ENCODE measurements at places on chromosomes 12 and 14. TPM values are rescaled to one million over a fixed set of nuclear protein-coding genes. Genes with fewer than 3 reads are reported as not detected.
A peak's percentile ranks its signal among the peaks of the same experiment; 100 is the strongest.

The RPL10L gene
- total RNA-seq: not detected

The CCDC197 gene
- total RNA-seq: not detected

The SERPINA10 gene
- total RNA-seq: not detected

The CYP46A1 gene
- total RNA-seq: 0.16 TPM

The RAD52 gene
- 14.9 TPM for total RNA-seq

The SMARCC2 gene
- total RNA-seq: 79.3 TPM

DNA sequence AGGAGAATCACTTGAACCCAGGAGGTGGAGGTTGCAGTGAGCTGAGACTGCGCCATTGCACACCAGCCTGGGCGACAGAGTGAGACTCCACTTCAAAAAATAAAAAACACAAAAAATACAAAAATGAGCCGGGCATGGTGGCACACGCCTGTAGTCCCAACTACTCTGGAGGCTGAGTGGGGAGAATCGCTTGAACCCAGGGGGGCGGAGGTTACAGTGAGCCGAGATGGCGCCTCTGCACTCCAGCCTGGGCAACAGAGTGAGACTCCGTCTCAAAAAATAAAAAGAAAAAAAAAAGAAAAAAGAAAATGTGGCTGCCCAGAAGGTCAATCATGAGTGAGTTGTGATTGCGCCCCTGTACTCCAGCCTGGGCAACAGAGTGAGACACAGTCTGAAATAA lies 9.2 kb downstream of the DNAJC22 start:
- peaks cover 17% of the 10 kb centered on the region for H3K27me3 ChIP-seq
- DNase-seq: no peak
- H3K27ac ChIP-seq: no peak overlapping the region

DNA sequence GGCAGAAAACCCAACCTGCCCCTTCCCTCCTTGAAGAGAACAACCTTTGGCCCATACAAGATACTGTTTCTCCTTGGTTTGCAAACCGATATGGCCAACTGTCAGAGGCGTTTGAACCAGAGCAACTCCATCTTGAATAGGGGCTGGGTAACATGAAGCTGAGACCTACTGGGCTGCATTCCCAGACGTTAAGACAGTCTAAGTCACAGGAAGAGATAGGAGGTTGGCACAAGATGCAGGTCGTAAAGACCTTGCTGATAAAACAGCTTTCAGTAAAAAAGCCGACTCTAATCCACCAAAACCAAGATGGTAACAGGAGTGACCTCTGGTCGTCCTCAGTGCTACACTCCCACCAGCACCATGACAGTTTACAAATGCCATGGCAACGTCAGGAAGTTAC lies 42.7 kb upstream of the TMEM132C start:
- H3K4me3 ChIP-seq: no peak overlapping the region
- H3K27me3 ChIP-seq: no peaks in the 10 kb centered on the region
- DNase-seq: no peak
- no peak overlapping the region for H3K27ac ChIP-seq

- DNase-seq: no peak
- no peak overlapping the region for H3K4me3 ChIP-seq
These were observed 43.4 kb downstream of the SMIM41 start for GRCh38 chr12:52122904-52123303.

DNA sequence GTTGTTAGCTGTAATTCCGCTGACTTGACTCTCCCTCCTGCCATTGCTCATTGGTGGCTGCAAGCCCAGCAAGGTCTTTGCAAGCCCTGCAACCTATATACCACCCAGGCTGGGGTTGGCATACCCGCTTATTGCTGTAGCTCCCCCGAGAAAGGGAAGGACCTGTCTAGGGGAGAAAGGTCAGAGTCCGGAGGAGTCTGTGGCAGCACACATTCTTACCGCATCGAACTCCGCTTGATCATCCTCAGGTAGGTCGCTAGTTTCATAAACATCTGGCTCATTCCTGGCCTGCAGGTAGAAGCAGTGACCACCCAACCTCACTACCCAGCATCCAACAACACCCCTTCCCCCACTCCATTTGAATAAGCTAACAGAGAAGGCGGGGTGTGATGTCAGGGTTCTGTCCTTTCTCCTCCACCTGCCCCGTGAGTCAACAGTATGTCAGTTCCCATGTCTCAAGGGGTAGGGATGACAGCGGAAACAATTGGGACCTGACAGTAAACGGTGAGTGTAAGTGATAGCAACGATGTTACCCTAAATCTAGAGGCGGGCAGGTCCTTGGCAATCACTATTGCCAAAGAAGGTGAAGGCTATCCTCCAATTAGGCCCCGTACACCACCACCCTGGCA lies 1.1 kb downstream of the DCTN2 start:
- H3K27me3 ChIP-seq: peaks cover 4% of the 10 kb centered on the region
- DNase-seq: peak; percentile 35
- H3K4me1 ChIP-seq: peaks cover 45% of the 10 kb centered on the region
- H3K4me3 ChIP-seq: peak overlapping the region; percentile 95
- H3K27ac ChIP-seq: peak overlapping the region; percentile 94

GRCh38 chr12:52041035-52041434 lies 10.2 kb upstream of the NR4A1 start:
- peak overlapping the region; percentile 86 for H3K4me3 ChIP-seq
- no peak overlapping the region for H3K27ac ChIP-seq
- no peak for DNase-seq
- peaks cover 19% of the 10 kb centered on the region for H3K36me3 ChIP-seq
- no peaks in the 10 kb centered on the region for H3K27me3 ChIP-seq

- H3K4me1 ChIP-seq: no peaks in the 10 kb centered on the region
- H3K27me3 ChIP-seq: no peaks in the 10 kb centered on the region
- H3K4me3 ChIP-seq: no peak overlapping the region
- DNase-seq: no peak
These were observed 718.0 kb downstream of the C12orf50 start for GRCh38 chr12:87311206-87311605.

- no peak overlapping the region for H3K4me3 ChIP-seq
- no peak overlapping the region for H3K27ac ChIP-seq
- peaks cover 33% of the 10 kb centered on the region for H3K36me3 ChIP-seq
- no peaks in the 10 kb centered on the region for H3K27me3 ChIP-seq
- no peak for DNase-seq
These were observed 186.2 kb downstream of the SYNE2 start for GRCh38 chr14:64038841-64039542.

DNA sequence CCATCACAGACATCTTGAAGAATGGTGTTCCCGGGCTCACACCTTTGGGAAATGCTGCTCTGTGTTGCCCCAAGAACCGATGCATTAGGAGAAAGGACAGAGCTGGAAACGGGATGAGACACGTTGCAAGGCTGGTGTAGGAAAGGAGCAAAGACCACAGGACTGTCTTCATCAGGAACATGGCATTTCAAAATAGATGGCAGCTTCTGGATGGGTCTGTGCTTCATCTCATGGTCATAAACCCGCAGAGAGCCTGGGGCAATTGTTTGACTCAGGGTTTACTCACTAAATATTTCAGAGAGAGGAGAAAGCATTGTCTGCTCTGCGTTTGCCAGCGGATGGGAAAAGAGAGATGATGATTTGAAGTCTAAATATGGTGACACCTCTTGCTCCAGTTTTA lies 76.3 kb downstream of the CACNA1C start:
- no peaks in the 10 kb centered on the region for H3K27me3 ChIP-seq
- H3K27ac ChIP-seq: no peak overlapping the region
- DNase-seq: no peak
- no peak overlapping the region for H3K4me3 ChIP-seq
- H3K36me3 ChIP-seq: no peaks in the 10 kb centered on the region
- H3K4me1 ChIP-seq: no peaks in the 10 kb centered on the region

DNA sequence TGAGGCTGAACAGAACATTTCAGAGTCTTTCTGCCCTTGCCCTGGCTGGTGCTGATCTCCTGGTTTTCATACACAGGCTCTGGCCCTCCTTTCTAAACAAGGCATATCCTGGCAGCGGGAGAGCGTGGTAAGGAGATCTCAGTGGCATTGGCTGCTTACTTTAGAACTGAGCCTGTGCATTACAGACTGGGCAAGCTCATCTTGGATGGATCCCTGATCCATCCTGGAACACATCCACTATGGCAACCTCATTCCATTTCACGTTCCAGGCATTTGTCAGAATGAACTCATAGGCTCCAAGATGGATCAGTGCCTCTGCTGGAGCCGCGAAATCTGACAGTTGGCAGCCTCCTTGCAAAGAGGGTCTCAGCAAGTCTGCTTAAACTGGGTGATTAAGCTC lies 224.5 kb upstream of the PELI2 start:
- H3K4me1 ChIP-seq: no peaks in the 10 kb centered on the region
- peaks cover 4% of the 10 kb centered on the region for H3K27me3 ChIP-seq
- DNase-seq: no peak

GRCh38 chr12:18375131-18375530 lies 113.8 kb downstream of the PIK3C2G start:
- no peak overlapping the region for H3K4me3 ChIP-seq
- no peaks in the 10 kb centered on the region for H3K36me3 ChIP-seq
- no peak for DNase-seq
- H3K4me1 ChIP-seq: no peaks in the 10 kb centered on the region

DNA sequence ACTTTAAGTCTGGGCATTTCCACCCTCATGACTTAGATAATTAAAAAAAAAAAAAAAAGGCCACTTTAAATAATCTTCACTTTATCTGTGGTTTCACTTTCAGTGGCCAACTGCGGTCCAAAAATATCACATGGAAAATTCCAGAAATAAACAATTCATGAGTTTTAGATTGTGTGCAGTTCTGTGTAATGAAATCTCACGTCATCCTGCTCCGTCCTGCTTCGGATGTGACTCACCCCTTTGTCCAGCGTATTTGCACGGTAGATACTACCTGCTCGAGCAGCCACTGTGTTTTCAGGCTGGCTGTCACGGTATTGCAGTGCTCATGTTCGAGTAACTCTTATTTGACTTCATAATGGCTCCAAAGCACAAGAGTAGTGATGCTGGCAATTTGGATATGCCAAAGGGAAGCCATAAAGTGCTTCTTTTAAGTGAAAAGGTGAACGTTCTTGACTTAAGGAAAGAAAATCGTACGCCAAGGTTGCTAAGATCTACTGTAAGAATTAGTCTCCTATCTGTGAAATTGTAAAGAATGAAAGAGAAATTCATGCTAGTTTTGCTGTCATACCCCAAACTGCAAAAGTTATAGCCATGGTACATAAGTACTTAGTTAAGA lies 2.4 kb downstream of the E2F7 start:
- no peak overlapping the region for H3K27ac ChIP-seq
- no peak overlapping the region for H3K4me3 ChIP-seq
- H3K27me3 ChIP-seq: peaks cover 40% of the 10 kb centered on the region
- H3K36me3 ChIP-seq: peaks cover 12% of the 10 kb centered on the region
- H3K4me1 ChIP-seq: peaks cover 9% of the 10 kb centered on the region

GRCh38 chr12:66851134-66851533 lies 172.3 kb upstream of the GRIP1 start:
- no peak for DNase-seq
- H3K27me3 ChIP-seq: no peaks in the 10 kb centered on the region
- no peak overlapping the region for H3K27ac ChIP-seq
- no peak overlapping the region for H3K4me3 ChIP-seq
- no peaks in the 10 kb centered on the region for H3K36me3 ChIP-seq

- no peak overlapping the region for H3K4me3 ChIP-seq
- no peak overlapping the region for H3K27ac ChIP-seq
- peaks cover 8% of the 10 kb centered on the region for H3K4me1 ChIP-seq
These were observed 5.9 kb upstream of the ORAI1 start for GRCh38 chr12:121620333-121620891.

DNA sequence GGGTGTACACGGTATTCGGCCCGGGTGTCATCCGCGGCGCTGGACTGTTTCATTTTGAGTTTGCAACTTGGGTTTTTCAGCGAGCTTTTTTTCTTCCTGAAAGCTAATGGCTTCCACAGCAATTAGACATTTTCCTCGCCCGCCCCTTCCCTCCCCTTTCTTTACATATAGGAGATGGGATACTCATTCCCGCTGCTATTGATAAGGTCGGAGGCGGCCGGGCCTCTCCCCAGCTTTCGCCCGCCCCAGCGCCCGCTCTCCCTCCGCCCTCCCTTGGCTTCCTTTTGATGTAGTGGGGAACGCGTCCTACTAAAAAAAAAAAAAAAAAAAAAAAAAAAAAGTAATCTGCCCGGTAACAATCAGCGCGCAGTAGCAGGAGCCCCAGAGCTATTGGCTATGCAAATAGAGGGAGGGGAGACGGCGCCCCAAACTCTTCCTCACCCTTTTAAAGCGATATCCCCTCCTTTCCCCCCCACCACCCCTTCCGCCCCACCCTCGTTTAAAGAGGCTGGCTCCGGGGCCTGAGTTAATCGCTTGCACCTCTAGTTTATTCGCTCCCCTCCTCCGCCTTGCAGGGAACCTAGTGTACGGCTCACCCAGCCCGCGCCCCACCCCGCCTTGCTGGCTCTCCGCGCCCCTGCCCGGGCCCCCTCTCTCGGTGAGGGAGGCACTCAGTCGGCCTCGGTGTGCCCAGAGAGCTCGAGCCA lies 1.7 kb upstream of the CCND2 start:
- DNase-seq: peak; percentile 97
- peak overlapping the region; percentile 100 for H3K27ac ChIP-seq
- peaks cover 35% of the 10 kb centered on the region for H3K36me3 ChIP-seq
- H3K4me1 ChIP-seq: peaks cover 18% of the 10 kb centered on the region

DNA sequence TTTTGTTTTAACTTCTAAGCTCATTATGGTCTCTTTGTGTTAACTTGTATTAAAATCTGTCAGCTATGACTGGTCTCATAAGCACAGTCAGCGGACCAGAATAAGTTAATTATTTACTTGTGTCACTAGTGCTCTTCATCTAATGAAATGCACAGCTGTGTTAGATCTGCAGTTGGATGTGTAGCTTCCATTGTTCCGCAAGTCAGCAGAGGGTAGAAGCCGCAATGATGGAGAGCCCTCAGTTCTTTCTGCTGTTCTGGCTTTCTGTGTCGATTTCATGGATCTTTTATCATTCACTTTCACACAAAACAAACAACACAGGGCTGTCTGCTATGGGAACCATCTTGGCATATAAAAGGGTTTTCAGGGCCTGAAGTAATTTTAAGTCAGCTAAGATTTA lies 89.3 kb upstream of the RFX4 start:
- DNase-seq: no peak
- H3K4me3 ChIP-seq: no peak overlapping the region
